ENCODE measurements at places on chromosomes 13 and 19.
A peak's percentile ranks its signal among the peaks of the same experiment; 100 is the strongest.

- DNase-seq: no peak
Measured at GRCh38 chr13:55728247-55728646, 1412.5 kb upstream of the PRR20A start.

- DNase-seq: no peak
Measured at GRCh38 chr19:9819596-9819909, 674 bp upstream of the FBXL12 start.

GRCh38 chr19:13430790-13431582 is 75.3 kb downstream of the CACNA1A start:
- no peak for DNase-seq

GRCh38 chr13:99307247-99307646 is at the start of gene GPR183:
Gene GPR183 (minus strand): TSS chr13:99307399. CDS start chr13:99296145, 11,254 bp downstream.
- DNase-seq: no peak

GRCh38 chr19:45885556-45886426 is at the start of gene IRF2BP1:
Gene IRF2BP1 (minus strand): TSS chr19:45886141. CDS start chr19:45885774, 367 bp downstream.
- peak; percentile 86 for DNase-seq

DNA sequence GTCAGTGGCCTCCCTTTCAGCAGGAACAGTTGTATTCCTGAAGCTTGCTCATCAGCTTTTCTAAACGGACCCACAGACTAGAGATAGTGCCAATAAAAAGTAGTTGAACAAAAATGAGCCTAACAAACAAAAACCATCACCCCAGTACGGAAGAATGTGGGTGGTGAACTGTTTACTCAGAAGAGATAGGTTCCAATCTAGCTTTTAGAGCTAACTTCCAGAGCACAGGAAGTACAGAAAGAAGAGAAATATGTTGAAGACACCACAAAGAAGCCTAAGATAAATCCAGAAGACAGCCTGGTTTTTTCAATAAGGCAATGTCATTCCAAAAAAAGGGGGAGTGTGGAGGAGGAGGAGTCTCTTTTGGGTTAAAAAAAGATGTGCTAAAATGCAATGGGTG is 2.8 kb upstream of the LMO7 start:
- DNase-seq: no peak

- DNase-seq: no peak
Measured at GRCh38 chr13:111387945-111388600, 67.6 kb downstream of the TEX29 start.

DNA sequence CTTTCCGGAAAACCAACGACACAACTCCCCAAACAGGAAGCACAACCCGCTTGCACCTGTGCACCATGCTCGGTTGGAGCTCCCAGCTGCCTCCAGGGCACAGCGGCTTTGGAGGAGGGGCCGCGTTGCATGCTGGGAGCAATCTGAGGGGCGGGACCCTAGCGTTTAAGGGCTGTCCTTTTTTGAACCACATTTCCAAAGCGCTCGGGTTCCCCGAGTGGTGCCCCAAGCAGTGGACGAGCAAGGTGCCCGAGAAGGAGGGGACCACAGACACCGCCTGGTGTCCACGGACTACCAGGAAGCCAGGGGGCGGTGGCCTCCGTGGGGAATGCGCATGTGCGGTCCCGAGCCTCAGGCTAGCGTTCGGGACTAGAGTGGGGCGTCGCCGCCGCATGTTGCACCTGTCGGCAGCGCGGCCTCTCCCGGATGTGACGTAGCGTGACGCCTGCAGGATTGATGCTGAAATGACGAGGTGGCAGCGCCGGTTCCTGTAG is 11.9 kb upstream of the ZNF57 start:
- DNase-seq: no peak

DNA sequence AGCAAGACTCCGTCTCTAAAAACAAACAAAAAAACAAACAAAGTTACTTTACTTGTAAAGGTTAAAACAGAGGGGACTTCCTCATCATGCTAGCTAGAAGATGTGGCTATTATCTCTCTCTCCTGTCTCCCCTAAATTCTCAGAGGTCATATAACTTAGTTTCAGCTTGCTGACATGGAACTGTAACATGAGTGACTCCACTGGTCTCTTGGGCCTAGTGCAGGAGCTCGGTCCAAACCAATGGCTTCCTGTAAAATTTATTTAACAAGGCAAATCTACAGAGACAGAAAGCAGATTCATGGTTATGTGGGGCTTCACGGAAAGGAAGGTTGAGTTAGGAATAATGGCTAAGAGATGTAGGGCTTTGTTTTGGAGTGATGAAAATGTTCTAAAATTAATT is 9.5 kb upstream of the KASH5 start:
- no peak for DNase-seq

- no peak for DNase-seq
Measured at GRCh38 chr19:7862413-7862951, 11.7 kb downstream of the PRR36 start.

GRCh38 chr19:36047835-36048234 is 6.2 kb downstream of the THAP8 start:
- no peak for DNase-seq

GRCh38 chr13:51287758-51288157 is 51.7 kb upstream of the SERPINE3 start:
- no peak for DNase-seq

DNA sequence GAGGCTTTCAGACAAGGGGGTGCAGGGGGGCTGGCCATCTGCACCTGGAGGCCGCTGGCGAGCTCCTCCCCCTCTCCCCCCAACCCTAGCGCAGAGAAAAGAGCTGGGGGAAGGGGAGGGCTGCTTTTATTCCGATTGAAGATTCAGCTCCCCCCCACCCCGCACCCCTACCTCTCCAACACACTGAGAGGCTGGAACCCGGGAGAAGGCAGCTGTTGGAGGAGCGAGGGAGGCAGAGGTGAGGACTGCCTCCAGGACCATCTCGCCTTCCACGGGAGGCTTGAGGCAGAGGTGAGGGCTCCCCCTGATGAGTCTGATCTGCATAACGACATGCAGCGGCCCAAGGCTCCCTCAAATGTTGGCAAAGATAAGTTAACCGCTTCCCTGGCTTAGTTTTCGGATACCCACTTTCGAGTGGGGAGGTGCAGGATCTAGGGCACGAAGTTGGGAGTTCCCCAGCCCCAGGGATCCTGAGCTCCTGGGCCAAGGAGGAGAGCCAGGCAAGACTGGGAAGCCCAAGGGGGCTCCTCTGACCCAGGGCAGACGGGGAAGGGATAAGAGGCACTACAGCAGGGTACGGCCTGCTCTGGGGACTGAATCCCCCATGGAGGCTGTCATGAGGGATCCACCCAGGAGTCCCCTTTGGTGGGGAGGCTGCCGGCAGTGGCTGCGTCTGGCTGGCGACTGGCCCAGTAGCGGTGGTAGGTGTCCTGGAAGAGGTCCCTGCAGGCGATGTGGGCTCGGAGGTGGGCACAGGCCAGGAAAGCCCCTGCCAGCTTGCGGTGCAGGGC is 1.2 kb upstream of the NUMBL start:
- DNase-seq: no peak

GRCh38 chr13:51733374-51734298 is 70.3 kb downstream of the DHRS12 start:
- no peak for DNase-seq

GRCh38 chr13:112069061-112069844 is 2.3 kb downstream of the SOX1 start:
- peak; percentile 49 for DNase-seq

GRCh38 chr19:18645035-18645511 is 8.2 kb downstream of the KLHL26 start:
- no peak for DNase-seq

- no peak for DNase-seq
Measured at GRCh38 chr13:25578526-25578925, 206.8 kb downstream of the ATP8A2 start.

- no peak for DNase-seq
Measured at GRCh38 chr13:111323950-111324651, 3.7 kb downstream of the TEX29 start.

- DNase-seq: no peak
Measured at GRCh38 chr13:101965096-101965495, 436.8 kb downstream of the FGF14 start.

DNA sequence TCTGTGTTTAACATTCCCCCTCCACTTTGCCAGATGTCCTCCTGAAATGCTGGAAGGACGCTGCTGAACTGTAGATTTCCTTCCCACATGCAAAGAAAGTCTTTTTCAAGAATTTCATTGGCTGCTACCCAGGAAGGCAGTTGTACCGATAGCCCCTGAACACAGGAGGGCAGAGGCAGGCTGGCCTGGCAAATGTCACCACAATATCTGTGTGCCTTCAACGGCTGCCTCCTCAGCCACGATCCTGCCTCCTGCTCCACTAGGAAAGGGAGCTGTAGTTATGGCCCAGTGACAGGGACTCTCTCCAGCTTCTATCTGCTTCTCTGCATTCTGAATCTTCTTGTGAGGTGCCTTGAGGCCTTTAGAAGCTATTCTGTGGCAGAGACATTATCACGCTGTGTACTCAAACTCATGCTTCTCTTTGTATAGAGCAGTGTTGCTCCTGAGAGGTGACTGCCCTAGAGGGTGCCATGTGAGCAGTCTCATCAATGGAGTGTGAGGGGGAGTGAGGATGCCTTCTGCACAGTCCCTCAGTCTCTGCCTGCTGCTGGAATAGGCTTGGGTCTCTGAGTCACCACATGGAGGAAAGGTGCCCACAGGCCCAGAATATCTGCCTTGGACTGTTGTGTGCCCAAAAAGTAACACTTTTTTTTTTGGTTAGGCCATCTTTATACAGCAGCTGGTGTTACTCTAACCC is 279.8 kb downstream of the DNAJC15 start:
- DNase-seq: peak; percentile 25

- DNase-seq: no peak
Measured at GRCh38 chr19:896434-896833, 3.1 kb downstream of the RNU6-9 start.

DNA sequence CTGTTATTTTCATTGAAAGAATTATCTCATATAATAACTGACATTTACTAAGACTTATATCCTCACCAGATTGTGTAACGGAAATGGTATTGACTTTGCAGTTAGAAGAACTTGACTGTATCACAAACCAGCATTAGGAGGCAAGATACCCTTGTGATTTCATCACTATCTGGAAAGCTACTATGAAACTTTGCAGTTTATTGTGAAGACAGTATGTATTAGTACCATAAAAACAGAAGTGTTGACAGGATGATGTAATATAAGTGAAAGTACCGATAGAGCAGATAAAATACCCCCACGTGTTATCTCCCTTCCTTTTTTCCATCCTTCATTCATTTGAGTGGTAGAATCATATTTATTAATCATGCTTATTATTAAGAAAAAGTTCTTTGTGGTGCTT is 365.7 kb upstream of the KLHL1 start:
- DNase-seq: no peak

DNA sequence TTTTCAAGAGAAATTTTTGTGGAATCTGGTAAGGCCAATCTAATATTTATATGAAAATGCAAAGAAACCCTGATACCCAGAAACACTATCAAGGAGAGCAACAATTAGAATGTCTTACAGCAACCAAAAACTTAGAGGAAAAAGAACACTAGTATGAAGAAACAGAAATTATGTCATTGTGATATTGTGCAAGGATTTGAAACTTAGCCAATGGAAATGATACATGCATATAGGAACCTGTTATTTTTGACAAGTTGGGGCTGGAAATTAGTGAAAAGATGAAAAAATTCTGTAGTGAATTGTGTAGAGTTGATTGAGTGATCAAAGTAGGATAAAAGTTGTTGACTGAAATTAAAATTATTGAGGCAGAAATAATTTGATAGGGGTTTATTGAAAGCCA is 792.6 kb upstream of the SLITRK6 start:
- DNase-seq: no peak

DNA sequence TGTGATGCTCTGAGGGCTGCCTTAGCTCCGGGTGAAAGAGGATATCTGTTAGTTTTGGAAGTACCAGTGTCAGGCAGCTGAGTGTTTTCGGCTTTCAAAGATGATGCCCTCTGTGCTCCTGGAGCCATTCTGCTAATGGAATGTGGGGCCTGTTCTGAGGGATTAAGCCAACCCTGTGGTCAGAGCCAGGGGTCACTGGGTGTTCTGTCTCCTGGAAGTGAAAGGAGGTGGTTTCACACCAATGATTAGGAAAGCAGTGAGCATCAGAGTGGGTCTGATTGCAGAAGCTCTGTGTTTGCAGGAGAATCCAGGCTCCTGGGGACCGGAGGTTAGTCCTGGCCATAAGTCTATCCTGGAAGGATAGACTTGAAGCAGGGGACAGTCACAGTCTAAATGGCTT is 94.6 kb downstream of the UQCRFS1 start:
- no peak for DNase-seq

DNA sequence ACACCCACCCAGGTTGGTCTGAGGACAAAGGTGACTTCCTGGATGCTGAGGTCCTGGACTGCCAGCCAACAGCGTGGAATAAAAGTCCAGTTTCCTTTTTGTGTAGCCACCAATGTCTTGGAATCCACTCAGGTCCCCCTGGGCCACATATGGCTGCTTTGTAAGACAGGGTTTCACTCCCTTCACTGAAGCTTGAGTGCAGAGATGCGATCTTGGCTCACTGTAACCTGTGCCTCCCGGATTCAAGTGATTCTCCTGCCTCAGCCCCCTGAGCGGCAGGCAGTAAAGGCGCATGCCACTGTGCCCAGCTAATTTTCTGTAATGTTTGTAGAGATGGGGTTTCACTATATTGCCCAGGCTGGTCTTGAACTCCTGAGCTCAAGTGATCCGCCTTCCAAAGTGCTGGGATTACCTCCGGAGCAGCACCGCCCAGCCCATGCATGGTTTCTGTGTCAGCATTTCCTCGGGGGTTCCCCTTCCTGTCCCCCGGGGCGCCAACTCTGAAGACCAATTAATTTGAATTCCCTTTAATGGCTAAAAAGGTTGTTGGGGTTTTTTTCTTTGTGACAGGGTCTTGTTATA is 17.5 kb downstream of the KANK2 start:
- no peak for DNase-seq

- DNase-seq: peak; percentile 25
Measured at GRCh38 chr13:51802631-51803418, 1.1 kb downstream of the DHRS12 start.

- DNase-seq: peak; percentile 80
Measured at GRCh38 chr13:25686831-25687470, 315.2 kb downstream of the ATP8A2 start.

DNA sequence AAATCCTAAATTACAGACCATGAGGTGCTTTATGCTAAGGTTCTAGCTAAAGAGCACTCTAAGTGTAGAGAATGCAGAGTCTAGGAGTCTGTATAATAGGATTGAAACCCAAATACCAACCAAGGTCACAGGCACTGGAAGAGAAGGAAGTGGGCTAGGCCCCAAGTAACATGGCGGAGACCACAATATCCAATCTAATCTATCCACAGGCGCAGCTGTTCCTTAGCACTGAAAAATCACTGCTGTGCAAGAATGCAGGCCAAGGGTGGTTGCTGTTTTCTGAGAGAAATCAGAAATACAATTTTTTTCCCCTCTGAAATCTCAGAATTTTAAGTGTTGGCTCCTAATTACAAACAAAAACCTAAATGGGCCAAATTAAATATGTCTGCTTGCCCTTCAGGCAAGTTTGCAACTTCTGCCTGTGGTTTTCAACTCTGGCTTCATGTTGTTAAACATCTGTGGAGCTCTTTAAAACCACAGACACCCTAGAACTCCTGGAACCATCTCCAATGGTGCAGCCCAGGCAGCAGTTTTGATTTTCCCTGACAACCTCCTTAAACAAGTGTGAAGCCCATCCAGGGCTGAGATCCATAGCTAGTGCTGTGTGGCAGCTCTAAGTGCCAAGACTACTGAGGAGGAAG is 6.1 kb downstream of the RANBP3 start:
- no peak for DNase-seq

All from NCI-H345 (cell line).